ENCODE measurements at places on chromosomes 2 and 18.

- no peak for DNase-seq
Observed at GRCh38 chr2:236627193-236627592, 57.6 kb downstream of the ACKR3 start.

DNA sequence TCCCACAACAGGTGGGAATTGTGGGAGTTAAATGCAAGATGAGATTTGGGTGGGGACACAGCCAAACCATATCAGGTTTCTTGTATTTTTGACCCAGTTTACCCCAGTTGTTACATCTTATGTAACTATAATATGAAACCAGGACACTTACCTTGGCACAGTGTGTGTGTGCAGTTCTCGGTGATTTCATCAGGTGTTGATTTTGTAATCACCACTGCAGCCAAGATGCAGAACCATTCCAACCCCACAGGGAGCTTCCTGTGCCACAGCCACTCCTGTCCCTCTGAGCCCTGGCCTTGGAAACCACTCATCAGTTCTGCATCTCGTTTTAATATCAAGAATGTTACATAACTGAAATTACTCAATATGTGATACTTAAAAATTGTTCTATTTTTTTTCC lies 31.8 kb downstream of the ATP9B start:
- no peak for DNase-seq

DNA sequence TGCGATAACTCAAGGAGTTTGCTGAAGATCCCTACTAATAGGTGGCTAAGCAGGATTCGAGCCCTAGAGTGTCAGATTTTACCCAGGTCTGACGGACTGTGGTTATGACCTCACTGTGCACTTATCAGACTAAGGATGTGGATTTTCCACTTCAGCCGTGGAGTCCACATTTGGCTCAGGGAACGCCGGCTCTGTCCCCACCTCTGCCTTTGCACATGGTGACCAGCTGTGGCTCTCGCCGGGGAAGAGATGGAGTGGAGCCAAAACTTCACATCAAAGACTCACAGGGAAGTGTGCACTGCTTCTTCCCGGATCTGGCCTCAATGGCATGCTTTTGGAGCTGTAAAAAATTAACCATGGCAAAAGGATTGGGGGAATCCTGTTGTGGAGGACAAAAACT lies 249.3 kb upstream of the APCDD1 start:
- DNase-seq: no peak

- no peak for DNase-seq
Observed at GRCh38 chr18:28718696-28719095, 541.8 kb upstream of the CDH2 start.

DNA sequence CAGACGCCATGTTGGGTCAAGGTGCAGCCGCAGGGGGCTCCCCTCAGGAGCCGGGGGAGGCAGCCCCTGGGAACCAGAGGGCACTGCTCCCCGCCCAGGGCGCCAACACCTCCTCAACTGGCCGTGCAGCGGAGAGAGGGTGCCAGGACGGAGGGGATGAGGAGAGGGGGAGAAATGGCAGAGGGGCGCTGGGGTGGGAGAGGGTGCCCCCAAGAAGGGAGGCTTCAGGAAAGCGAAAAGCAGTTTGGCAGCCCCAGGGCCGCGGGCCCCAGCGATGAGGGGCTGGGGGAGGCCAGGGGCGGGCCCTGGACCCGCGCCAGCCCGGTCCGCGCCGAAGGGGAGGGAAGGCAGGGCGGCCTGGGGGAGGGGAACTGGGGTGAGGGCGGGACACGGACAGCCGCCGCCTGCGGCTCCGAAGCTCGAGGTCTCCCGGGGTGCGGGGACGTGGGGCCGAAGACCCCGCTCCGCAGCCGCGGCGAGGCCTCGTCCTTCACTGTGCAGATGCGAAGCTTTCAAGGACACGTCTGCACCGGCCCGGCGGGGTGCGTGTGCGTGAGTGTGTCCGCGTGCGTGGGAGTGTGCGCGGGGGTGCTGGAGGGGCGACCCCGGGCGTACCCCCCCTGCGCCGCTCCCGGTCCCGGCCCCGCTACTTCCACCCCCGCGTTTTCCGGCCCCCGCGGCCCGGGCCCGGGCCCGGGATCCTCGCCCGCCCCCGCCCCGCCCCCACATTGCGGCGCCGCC lies 1.4 kb downstream of the DNMT3A start:
- DNase-seq: no peak

DNA sequence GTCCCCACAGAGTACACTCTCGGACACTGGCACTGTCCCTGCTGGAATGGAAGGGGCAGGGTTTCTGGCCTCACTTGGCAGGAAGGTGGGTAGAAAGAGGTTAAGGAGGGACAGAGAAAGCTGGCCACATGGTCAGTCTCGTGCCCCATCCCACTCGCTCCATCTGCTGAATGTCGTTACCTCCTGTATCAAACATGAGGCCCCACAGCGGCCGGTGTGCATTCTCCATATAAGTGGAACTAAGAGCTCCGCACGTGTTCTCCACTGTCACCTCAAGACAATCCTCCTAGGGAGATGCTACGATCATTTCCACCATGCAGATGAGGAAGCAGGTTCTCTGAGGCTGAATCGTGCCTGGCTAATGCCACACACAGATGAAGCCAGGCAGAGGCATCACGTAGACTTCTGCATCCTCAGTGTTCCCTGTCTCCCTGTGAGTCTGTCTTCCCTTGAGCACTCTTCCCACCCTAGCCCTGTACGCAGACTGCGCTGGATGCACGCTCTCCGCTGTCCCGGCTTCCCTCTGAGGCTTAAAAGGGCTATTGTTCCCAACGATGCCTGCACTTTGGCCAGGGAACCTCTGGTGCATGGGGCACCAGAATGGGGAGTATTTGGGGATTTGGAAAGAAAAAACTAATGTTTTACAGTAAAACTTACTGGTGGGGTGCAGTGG lies 35.1 kb downstream of the MAL start:
- no peak for DNase-seq

- no peak for DNase-seq
Observed at GRCh38 chr2:215409331-215410127, 26.3 kb downstream of the FN1 start.

GRCh38 chr2:54599914-54600313 lies 123.5 kb upstream of the EML6 start:
- no peak for DNase-seq

DNA sequence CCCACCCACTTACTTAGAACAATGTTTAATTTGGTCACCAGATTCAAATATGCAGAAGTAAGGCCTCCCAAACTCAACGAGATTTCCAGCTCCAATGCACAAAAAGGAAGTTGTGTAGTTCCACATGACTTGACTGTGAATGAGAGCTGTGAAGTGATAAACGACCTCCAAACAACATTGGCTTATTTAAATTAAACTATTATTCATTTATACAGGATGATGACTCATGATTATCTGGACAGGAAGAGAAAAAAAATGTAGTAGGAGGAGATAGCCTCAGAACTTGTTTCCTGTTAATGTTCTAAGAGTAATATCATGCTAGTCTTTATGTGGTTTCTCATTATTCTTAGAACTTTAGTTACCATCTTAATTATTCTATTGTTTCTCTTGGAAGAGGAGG lies 237.3 kb downstream of the C1D start:
- DNase-seq: no peak

DNA sequence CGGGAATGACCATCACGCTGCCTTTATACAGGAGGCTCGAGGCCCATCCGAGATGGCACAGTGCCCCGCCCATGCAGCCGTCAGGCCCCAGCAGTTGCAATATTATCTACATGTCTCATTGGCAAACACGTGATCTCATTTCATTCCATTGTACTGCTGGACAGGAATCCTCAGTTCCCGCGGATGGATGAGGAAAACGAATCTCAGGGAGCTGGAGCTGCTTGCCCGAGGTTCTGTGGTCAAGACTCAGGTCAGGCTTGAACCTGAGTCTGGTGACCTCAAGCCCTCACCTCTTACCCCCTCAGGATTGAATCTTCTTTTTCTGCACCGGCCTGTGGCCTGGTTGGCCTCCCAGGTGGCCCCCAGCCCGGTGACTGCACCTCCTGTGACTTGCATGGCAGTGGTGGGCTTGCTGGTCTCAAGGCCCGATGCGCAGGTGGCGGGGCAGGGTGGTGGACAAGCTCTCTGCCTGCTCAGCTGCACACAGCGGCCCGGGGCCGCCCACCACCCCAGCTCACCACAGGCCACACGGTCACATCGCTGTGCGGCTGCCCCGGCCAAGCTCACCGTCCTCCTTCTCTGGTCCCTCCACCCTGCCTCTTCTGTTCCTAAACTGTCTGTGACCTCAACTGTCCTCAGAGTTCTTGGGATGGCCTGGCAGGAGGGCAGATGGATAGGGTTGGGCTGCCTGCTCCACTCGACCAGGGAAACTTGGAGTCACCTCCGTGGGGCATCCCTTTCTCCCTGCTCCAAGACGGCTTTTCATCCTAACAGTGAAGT lies 52.0 kb upstream of the HS6ST1 start:
- DNase-seq: no peak

DNA sequence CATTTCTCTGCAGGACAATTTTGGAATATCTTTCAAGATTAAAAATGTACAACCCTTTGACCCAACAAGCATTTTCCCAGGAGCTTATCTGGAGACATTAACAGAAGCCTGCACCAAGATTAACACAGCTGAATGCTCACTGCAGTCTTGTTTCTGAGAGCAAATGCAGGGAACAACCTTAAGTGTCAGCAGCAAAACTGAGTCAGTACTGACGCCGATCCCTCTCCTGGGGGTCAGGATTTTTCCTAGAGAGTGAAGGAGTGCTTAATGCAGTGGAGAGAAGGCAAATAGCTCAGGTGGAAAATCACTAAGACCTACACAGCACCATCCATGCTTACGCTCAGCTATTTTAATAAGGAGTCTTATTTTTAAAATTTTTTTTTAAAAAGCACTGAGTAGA lies 42.8 kb upstream of the SGPP2 start:
- DNase-seq: no peak

DNA sequence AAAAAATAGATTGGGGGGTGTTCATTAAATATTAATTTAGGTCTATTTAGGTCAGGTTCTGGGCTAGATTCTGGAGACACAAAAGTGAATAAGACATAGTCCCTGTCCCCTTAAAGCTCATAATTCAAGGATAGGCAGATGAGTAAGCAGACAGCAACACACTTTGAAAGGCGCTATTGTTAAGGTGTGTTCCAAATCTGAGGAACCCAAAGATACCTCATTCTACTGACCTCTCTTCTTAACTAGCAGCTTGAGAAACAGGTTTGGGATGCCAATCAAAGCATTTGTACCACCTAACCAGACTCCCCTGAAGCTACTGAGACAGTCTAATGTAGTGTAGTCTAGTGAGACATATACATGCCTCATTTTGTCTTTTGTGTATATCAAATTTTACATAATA lies 34.8 kb downstream of the SEMA4F start:
- no peak for DNase-seq

- DNase-seq: no peak
Observed at GRCh38 chr2:164581050-164581449, 40.2 kb downstream of the GRB14 start.

GRCh38 chr2:30253873-30254684 lies 22.7 kb downstream of the LBH start:
- no peak for DNase-seq

GRCh38 chr18:73981796-73982195 lies 165.8 kb downstream of the FBXO15 start:
- DNase-seq: no peak

GRCh38 chr2:178947006-178947405 lies 102.9 kb downstream of the CCDC141 start:
- DNase-seq: no peak
